Aorta (tissue), 5 donors: ENCODE measurements at places on chromosomes 12 and 14.

DNA sequence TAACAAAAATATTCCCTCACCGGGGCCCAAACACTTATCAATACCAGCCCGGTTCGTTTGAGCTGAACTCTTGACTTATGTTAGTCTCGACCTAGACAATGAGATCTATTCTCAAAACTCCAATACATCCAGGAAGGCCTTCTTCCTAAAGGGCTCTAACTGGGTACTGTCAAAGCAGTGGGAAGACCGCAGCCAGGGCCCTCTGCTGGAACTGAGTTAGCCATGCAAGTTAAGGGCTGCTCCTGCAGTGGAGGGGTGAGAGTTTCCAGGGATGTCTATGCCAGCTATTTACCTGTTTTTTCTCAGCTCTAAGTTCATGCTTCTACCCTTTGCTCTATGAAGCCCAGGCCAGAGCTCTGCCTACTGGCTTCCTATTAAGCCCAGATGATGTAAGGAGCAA lies 348.8 kb downstream of the GXYLT1 start:
- DNase-seq, result no peak

- DNase-seq, result no peak
Measured at GRCh38 chr12:103336940-103337339, 158.8 kb downstream of the C12orf42 start.

GRCh38 chr14:100142073-100143040 lies 17.1 kb downstream of the DEGS2 start:
- no peak for DNase-seq

GRCh38 chr12:64389154-64389553 lies 1.4 kb downstream of the C12orf56 start:
- no peak for DNase-seq

DNA sequence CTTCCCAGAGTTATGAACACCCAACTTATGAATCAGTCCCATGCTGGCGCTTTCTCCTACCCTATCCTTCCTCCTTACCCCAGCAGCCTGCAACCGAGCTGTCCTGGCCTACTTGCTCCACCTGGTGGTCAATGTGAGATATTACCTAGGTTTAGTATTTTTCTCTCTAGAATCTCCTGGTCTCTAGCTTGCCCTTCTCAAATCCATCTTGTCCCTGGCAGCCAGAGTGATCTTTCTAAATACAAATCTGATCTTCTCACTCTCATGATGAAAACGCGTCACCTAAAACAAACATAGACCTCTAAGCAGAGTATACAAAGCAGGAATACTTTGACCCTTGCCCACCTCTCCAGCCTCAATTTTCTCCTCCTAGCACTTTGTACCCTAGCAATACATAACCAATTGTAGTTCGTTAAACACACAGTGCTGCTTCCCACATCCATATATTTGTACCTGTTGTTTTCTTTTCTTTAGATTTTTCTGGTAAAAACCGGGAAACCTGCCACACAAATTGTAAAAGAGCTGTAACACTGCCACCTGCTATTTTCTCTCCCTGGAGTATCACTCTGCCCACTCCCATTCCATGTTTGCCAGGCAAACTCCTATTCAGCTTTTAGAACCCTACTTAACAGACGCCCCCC lies 20.0 kb upstream of the TCP11L2 start:
- peak; percentile 53 for DNase-seq

- DNase-seq, result no peak
Measured at GRCh38 chr14:78592616-78593219, 422.5 kb downstream of the NRXN3 start.

- DNase-seq, result no peak
Measured at GRCh38 chr14:99612738-99613330, 8.8 kb upstream of the CCDC85C start.

GRCh38 chr12:120089105-120089504 lies 27.4 kb downstream of the RAB35 start:
- no peak for DNase-seq

GRCh38 chr12:31201382-31201781 lies 124.6 kb downstream of the SINHCAF start:
- no peak for DNase-seq

DNA sequence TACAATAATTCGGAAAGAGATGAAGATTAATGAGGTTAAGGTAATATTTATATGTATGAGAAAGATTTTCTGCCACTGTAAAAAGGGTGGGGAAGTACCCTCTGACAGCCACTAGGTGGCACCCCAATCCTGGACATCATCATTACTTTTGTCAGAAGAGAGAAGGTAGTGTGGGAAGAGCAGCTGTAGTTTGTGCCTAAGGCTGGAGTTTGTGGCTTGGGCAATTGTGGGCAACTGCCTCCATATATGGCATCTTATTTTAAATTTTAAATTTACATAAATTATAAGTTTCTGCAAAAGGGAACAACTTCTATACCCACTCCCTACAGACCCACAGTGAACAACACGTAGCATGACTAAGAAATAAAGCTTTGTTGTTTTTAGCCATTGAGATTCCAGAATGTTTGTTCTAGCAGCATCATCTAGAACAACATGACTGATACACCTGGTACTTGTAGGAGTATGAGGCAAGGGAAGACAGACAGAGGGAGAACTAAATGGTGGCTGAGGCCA lies 34.4 kb upstream of the SYCP3 start:
- no peak for DNase-seq

- no peak for DNase-seq
Measured at GRCh38 chr12:119372540-119372939, 38.0 kb downstream of the CCDC60 start.

- DNase-seq, result no peak
Measured at GRCh38 chr14:64421166-64421565, 33.0 kb downstream of the MTHFD1 start.

DNA sequence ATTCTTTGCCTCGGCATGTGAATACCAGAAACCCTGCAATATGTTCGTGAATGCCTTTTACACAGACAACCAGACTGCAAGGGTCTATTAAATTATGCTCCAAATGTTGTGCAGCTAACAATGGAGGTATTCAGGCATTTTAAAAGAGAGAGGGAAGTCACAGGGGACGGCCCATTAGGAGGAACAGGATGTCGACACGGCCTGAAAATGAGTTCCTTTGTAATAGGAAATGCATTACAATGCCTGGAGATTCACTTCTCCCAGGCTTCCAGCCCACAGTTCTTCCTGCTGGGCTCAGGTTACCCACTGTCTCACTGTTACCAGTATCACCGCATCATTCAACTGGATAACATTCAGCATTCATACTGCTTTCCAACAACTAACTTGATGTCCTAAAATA lies 2.5 kb downstream of the DUSP6 start:
- peak; percentile 53 for DNase-seq

GRCh38 chr14:66414511-66414910 lies 71.7 kb upstream of the CCDC196 start:
- no peak for DNase-seq

DNA sequence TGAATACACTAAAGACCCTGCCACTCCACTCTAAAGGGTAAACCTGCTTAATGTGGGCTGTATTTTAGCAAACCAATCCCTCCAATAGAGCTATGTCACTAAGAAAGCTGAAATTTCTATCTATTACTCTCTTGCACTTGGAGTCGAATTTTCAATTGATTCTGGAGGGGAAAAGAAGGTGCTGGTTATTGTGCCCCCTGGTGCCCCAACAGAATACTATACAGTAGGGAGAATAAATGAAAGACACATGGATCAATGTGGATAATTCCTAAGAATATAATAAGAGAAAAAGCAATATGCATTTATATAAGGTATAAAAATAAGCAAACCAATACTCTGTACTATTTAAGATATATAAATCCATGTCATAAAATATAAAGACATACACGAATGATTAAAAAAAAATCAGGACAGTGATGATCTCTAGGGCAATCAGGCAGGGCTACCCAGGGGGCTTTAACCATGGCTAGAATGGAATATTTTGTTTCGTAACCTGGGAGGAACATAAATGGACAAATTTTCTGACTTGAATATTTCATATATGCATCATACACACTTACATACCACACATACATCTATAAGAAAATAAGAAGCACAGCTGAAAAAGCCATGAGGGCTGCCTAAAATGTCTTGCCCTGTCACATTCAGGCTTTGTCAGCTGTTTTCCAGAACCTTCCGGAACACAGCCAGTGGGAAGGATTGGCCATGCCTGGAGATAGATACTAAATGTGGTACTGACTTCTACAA lies 54.4 kb downstream of the EFCAB11 start:
- no peak for DNase-seq

GRCh38 chr14:56244138-56244789 lies 126.1 kb downstream of the PELI2 start:
- no peak for DNase-seq

DNA sequence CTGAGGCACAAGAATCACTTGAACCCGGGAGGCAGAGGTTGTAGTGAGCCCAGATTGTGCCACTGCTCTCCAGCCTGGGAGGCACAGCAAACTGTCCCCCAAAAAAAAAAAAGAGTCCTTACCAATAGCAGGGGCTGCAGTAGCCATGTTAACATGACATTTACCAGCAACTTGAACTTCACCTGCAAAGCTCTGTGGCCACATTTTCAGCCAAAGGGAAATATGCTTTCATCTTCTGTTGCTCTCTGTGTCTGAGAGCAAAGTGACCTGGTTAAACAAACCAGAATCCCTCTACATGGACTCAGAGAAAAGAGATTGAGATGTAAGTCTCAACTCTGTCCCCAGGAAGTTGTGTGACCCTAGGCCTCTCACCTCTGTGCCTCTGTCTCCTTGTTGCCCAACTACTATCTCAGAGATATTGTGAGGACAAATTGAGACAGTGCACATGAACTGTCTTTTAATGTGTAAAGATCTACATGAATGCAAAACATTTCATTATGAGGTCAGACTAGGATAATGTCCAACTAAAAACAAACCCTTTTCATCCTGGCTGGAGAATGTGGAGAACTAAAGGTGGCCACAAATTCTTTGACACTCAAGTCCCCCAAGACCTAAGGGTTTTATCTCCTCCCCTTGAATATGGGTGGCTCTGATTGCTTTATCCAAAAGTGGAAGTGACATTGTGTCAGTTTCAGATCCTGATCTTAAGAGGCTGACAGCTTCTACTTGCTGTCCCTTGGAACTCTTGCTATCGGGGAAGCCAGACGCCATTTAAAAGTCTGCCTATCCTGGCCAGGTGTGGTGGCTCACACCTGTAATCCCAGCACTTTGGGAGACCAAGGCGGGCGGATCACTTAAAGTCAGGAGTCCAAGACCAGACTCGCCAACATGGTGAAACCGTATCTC lies 24.7 kb upstream of the P2RX4 start:
- no peak for DNase-seq

GRCh38 chr14:37253905-37254304 lies 56.2 kb downstream of the MIPOL1 start:
- no peak for DNase-seq

- DNase-seq, result no peak
Measured at GRCh38 chr14:104385531-104386101, 193.9 kb upstream of the C14orf180 start.

GRCh38 chr14:87161502-87161901 lies 831.5 kb downstream of the GALC start:
- no peak for DNase-seq
